ENCODE measurements at places on chromosomes 16 and 17.

- peak; percentile 69 for DNase-seq
Measured at GRCh38 chr16:28845293-28845692, 855 bp downstream of the TUFM start.

GRCh38 chr16:89917773-89918452, 749 bp upstream of the MC1R start:
- peak; percentile 97 for DNase-seq

GRCh38 chr17:57523926-57524632, 221.0 kb downstream of the CCDC182 start:
- no peak for DNase-seq

- peak; percentile 96 for DNase-seq
Measured at GRCh38 chr16:68085259-68086071, at the start of gene NFATC3. TSS of gene NFATC3 (plus strand) at chr16:68085370. CDS start at chr16:68085682, 312 bp downstream.

DNA sequence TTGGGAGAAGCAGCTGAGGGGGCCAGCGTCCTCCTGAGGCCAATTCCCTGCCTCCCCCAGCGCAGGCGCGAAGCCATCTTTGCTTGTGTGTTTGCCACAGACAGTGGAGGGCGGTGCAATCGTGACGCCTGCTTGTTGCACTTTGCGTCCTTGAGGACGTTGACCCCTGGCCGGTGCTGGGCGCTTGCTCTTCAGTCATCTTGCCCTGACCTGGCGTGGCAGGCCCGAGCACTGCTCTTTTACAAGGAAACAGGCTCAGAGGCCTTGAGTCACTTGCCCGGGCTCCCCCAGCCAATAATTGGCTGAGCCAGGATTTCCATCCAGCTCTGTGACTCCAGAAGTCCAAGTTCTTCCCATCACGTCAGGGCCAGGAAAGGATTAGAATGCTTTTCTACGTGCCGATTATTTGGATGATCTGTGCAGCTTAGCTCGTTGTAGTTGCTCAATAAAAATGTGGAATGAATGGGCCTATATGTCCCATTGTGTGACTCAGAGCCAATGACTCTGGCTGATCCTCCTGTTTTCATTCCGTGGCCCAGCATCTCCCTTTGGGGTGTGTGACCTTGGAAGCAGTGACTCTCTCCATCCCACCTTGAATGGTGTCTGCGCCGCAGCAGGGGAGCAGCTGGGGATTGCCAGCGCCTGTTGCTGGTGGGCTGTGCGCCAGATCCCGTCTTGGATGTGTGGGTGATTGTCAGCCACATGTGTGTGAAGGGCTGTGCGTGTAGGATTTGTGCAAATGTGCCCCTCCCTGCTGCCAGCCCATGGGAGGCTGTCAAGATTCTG, 214.1 kb downstream of the SEC14L1 start:
- DNase-seq, result no peak

GRCh38 chr17:50177476-50177875, 11.7 kb downstream of the SGCA start:
- no peak for DNase-seq

DNA sequence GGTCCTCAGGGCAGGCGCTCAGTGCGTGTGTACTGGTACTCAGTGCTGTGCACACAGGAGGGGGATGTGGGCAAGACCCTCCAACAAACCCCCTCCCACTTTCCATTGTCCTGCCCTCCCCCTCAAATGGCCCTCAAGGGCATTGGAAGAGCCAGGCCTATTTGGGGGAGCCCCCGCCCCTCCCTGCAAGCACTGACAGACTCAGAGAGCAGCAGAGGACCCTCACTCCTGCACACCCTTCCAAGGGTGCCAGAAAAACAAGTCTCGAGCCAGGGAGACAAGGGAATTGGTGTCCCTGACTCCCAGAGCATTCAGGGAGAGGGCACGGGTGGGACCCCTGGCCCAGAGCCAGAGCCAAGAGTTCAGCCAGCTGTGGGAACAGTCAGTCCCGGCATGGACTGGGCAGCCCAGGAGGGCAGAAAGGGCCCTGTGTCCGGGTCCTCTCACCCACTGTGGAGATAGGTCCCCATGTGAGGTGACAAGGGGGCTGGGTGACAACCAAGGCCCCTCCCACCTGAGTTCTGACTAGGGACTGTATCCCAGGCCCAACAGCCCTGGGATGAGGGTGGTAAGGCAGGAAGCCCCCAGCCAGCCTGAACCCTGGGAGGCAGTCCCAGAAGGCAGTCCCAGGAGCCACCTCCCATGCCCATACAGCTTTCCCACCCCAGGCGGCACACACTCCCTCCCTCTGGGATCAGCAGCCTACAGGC, 12.1 kb upstream of the KRTAP17-1 start:
- DNase-seq, result no peak

DNA sequence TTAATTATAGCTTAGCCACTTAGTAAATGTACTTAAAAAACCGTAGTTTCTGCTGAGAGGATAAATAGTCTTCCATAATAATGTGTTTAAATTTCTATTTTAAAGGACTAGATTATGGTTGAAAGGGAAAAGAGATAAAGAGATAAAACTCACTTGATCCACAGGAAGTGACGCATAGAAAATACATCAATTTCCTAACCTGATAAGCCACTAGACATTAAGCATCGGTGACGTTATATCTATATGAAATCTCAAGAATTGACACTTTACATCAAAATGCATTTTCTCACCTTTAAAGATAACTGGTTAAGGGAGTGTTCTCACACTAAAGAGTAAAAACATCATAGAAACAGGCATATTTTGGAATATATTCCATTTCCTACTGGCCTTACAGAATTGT, 5.8 kb downstream of the FBXO47 start:
- DNase-seq, result no peak

- peak; percentile 55 for DNase-seq
Measured at GRCh38 chr16:22300427-22301071, 3.3 kb downstream of the POLR3E start.

GRCh38 chr17:10067446-10068143, 130.8 kb downstream of the GAS7 start:
- DNase-seq, result peak; percentile 34

- DNase-seq, result no peak
Measured at GRCh38 chr17:50861822-50862528, 4.2 kb downstream of the TOB1 start.

DNA sequence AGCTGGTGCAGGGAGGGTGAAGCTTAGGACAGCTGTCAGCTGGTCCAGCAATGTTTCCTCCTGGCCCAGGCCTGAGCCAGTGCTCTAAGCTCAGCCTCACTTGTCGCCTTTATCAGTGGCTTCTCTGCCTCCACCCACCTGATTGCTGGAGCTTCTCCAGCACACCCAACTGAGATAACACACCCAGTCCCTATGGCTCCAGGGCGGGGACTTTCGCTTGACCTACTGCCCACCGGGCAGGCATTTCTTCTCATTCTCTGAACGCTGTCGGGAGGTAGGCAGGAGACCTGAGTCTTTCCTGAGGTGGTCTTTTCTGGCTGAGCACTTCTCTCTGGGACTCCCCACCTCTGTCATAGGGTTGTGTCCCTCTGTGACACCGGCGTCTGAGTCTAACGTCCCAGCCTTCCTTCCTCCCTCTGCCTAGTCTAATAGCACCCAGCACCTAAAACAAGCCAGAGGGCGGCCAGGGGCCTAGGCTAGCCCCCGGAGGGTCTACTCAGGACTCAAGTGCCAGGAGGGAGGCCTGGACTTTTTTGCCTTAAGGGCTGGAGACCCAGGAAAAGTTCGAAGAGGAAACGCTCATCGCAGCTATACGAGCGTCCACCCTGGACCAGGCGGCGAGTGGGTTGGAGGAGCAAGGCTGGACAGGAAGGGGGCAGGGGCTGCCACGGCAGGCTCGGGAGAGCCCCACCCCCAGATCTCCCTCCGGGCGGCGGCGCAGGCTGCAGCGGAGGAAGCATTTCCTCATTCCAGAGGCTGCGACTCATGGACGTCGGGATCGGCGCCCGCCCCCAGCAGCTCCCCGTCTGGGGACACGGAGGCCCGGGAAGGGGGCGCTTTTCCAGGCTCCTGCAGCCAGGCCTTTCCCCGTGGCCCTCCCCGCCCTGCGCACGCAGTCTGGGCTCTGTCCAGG, 756 bp downstream of the TAX1BP3 start:
- peak; percentile 95 for DNase-seq

GRCh38 chr17:7650509-7651096, at the start of gene ATP1B2:
TSS of gene ATP1B2 (plus strand) at chr17:7650926. CDS start at chr17:7651519, 593 bp downstream.
- no peak for DNase-seq

DNA sequence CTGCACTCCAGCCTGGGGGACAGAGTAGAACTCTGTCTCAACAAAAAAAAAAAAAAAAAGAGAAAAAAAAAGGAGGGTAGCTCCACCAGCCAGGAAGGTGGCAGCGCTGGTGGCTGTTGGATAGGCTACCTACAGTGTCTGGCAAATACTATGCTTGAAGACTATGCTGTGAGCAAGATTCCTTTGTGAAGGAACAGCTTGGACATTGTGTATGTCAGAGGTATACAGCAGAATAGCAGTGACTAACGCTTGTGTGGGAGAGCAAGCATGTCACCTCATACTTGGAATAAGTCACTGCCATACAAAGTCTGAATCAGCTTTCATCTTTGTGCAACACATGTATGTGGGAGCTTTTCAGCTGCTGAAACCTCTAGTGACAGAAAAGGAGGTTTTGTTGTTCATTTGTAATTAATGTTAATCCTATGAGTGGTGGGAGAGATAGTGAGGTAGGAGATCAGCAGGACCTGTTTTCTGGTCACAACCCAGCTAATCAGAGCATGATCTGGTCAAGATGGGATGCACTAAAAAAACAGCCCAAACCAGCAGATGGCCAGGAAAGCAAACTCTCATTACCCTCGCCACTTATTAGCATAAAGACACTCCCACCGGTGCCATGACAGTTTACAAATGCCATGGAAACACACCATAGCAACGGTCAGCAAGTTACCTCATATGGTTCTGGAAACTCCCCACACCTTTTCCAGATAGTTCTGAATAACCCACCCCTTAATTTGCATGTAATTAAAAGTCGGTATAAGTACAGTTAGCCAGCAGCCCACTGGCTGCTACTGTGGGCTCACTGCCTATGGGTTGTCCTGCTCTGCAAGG, 6.8 kb upstream of the ITGAD start:
- peak; percentile 65 for DNase-seq

- DNase-seq, result no peak
Measured at GRCh38 chr16:84029297-84030047, 13.1 kb downstream of the SLC38A8 start.

- DNase-seq, result no peak
Measured at GRCh38 chr16:5793556-5793955, 696.0 kb upstream of the EEF2KMT start.

DNA sequence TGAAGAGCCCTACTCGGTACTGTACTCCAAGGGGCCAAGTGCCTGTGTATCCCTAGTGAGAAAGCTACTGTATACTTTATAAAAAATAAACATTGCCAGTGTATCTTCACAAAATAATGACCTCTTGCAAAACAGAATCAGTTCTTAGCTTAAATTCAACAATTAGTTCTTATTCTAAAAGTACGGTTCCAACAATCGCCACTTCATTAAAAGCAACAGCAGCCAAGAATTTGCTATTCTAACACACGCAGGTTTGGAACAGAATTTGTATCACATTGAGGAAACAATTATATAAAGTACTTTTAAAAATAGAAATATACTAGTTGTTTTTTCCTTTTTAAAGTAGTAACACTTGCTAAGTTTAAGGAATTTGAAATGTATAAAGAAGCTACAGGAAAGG, 48.5 kb downstream of the CEP95 start:
- no peak for DNase-seq

DNA sequence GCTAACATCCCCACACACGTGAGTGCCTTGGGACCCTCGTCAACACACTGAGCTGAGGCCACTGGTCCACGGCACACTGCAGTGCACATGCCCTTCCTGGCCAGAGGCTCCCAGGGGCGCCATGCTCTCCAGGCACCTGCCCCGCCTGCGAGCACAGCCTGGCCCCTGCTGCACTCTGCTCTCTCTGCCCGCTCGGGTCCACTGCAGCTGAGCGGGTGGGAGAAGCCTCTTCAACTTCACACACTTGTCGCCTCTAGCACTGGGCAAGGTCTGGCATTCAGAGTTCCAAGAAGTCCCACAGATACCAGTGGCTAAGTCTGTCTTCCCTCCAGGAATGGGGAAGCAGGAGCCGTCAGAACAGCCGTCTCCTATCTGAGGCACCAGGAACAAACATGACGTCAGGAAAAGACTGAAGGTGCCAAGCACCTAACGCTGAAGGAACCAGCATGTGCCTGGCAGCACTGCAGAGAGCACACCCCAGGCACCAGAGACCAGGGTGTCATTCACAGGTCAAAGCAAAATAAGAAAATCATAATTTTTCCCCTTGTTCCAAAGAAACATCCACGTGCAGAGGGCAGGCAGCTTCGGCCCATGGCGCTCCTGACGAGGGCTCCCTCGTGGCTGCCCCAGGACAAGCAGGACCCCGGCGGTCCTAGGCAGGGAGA, 82.9 kb downstream of the ZNF778 start:
- no peak for DNase-seq

- DNase-seq, result peak; percentile 45
Measured at GRCh38 chr17:82021107-82021899, 1.4 kb downstream of the CENPX start.

- no peak for DNase-seq
Measured at GRCh38 chr17:9444687-9445086, 130.9 kb downstream of the STX8 start.

DNA sequence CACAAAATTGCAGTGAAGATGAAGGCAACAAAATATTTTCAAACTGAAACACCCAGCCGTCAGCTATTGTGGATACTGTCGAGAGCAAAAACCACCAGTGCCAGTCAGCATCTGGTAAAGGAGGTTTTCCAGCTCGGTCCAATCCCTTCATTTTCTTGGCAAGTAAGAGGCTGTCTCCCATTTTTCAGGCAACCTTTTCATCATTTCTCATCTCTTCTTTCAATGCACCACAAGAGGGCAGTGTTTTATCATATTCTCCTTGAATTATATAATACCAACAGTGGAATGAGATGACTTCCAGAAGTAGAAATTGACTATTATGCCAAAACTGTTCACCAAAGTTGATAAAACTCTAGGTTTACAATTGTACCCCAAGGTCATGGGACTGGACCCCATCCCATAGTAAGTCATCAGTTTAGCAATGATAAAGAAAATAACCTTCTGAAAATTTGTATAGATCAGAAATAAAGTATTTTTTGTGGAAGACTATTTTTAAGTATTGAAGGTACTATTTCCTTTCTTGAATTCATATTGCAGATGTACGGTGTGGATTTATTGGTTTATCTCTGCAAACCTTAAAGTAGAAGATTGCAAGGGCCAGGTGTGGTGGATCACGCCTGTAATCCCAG, 16.8 kb downstream of the NQO1 start:
- no peak for DNase-seq

- no peak for DNase-seq
Measured at GRCh38 chr16:67862623-67863583, 9.9 kb upstream of the EDC4 start.

DNA sequence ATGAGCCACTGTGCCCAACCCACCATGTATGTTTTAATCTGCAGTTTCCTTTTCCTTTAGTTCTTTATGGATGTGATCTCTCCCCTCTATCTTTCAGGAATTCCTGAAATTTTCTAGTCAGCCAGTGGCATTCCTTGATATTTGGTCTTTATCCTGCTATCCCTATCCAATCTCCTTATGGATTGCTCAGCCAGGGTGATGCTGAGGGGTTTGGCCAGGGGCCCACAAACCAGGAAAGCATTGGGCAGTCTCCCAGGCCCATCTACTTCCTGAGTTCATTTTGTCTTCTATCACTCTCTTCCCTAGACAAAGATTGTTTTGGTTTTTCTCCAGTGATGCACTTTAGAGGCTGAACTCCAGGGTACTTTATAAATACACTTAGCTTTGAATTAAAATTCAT, 115.9 kb downstream of the KATNIP start:
- no peak for DNase-seq

All from PC-9 (cell line).